Activated effector memory CD4-positive, alpha-beta T cell treated with Interleukin-2 at 50 U/mL for 16 hours (primary cell): ENCODE measurements at places on chromosomes 5 and 9.

DNA sequence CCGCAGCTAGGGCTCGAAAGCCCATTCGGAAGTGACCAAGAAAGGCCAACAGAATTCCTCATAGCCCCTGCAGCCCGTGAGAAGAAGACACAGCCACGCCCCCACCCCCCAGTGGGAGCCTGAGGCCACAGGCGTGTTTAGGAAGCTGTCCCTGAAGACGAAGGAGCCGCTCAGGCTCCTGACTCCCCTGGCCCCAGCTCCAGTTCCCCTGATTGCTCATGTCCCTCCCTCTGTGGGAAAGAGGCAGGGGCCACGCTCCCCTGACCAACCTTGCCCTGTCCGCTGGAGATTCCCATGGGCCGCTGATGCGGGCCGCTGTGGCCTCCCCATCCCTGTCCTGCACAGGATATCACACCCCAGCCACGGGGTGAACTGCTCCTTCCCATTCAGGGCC is 13.6 kb downstream of the ROPN1L start:
- DNase-seq, result no peak

DNA sequence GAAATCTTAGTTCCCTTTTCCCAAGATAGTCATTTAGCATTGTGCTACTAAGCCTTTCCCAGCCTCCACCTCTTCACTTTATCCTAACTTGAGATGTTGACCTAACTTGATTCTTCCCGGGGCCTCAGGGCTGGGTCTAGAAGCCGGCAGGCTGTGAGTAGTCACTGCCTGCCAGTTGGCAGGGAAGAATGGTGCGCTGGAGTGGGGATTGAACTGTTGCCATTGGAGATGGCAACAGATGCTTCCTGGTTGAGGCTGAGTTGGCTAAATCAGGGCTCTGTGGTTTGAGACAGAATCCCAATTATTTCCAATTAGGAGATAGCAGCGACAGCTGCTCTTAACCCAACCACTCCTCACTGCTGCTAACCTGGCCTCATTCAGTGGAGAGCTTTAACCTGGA is 343.1 kb downstream of the BRINP1 start:
- no peak for DNase-seq

DNA sequence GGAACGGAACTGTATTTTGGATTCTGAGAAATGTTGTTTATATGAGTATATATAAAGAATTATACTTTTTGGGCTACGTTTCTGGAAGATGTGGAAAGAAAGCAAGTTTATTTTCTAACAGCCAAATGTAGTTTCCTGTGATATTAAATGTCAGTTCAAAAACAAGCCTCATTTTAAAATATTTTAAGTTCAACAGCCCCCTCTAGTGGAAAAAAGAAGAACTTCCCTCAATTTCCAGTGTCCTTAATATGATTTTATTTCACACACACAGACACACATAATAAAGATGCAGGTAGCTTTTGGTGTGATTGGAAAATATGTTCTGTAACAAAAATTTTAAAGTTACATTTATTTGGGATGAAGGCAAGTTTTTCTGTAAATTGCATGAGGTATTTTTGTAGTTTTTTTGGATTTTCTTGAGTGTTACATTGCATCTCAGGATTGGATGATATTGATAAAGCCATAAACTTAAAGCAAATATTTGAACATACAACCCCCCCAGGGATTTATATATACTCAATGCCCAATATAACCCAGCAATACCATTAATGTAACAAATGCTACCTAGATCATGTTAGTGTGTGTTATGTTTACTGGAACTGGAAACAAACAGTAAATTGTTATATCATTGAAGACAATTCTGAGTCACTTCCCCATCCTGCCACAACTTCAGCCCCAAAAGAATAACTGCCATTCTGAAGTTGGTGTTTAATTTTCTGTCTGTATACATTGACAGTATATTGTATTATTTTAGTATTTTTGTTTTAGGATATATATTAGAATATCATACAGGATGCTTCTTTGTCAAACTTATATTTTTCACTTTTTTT is 54.0 kb downstream of the CCDC171 start:
- DNase-seq, result no peak

GRCh38 chr5:74241751-74242140 is 398.8 kb downstream of the ENC1 start:
- no peak for DNase-seq

DNA sequence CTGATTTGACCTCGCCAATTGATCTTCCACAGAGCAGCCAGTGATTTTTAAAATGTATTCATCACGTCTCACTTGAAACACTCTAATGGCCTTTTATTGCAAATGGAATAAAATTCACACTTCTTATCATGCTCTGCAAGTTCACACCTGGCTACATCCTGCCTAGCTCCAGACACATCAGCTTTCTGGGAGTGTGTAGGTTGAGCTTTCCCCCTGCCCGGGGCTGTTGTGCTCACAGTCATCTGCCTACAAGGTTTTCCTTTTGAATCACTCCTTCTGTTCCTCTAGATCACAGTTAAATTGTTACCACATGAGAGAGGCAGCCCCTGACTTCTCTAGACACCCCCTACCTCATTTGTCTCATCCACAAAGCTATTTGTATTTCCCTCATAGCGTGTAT is 674.5 kb downstream of the PRELID2 start:
- no peak for DNase-seq

GRCh38 chr5:9507974-9508373 is 37.9 kb downstream of the SEMA5A start:
- DNase-seq, result no peak

- no peak for DNase-seq
Measured at GRCh38 chr5:44495280-44495679, 106.1 kb upstream of the FGF10 start.

GRCh38 chr9:77945798-77946197 is 85.8 kb downstream of the GNAQ start:
- no peak for DNase-seq

GRCh38 chr5:154487541-154487940 is 9.5 kb upstream of the HAND1 start:
- DNase-seq, result no peak

- DNase-seq, result no peak
Measured at GRCh38 chr5:28397502-28397941, 1359.1 kb upstream of the CDH9 start.

- DNase-seq, result no peak
Measured at GRCh38 chr5:158914008-158915000, 185.4 kb downstream of the EBF1 start.

DNA sequence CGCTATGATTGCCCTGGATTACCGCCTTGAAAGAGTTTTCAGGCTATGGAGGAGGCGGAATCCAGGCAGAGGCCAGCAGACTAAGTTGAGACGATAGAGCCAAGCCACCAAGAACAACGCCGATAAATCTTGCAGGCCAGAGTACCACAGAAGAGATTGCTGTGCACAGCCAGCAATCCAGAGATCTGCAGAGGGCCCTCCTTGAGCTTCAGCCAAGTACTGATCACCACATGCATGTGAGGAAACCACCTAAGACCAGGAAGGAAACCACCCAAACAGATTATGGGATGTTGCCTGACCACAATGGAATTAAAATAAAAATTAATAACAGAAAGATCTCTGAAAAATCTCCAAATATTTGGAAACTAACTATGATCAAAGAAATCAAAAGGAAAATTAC is 74.9 kb downstream of the GCNT4 start:
- no peak for DNase-seq

DNA sequence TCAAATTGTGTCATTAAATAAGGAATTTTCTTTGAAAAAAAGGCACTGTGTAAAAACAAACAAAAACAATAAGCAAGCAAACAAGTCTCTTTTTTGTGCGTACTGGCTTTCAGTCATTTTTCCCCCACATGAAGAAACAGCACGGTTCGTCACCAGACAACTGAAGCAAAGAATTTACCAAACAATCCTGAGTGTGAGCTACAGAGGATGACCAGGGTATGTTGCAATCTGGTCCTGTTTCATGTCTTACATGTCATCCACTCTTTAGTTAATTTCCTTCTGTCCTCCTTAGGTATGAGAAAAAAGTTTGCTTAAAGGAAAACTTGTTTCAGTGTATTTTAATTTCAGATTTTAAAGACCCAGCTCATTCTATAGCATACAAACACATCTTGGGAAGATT is 1080.7 kb upstream of the NUDT12 start:
- no peak for DNase-seq

GRCh38 chr5:109944461-109944860 is 254.7 kb downstream of the MAN2A1 start:
- no peak for DNase-seq

GRCh38 chr5:15026011-15026893 is 154.7 kb upstream of the ANKH start:
- no peak for DNase-seq

- DNase-seq, result no peak
Measured at GRCh38 chr5:14123974-14124482, 19.1 kb upstream of the TRIO start.

GRCh38 chr5:81750308-81751008 is 439 bp downstream of the SSBP2 start:
- DNase-seq, result peak; percentile 12

DNA sequence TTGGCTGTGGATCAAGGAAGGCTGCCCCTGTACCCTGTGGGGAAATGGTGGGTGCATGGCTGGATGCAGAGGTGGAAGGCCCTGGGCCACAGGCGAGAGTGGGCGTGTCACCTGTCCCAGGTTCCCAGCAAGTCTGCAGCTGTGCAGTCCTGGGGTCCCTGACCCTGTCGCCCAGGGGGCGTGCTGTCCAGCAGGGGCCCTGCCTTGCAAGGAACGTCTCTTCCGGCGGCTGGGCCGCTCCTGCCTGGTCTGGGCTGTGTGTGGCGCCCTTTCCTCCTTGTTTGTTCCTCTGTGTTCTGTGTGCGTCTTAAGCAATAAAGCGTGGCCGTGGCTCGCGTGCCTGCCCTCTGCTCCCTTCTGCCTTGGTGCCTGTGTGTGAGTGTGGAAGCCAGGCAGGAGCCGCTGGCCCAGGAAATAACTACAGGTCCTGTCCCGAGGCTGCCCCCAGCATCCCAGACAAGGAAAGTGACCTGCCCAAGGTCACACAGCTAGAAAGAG is 8.4 kb downstream of the SLC2A6 start:
- DNase-seq, result no peak

GRCh38 chr9:125843646-125844045 is 96.5 kb downstream of the PBX3 start:
- DNase-seq, result no peak

DNA sequence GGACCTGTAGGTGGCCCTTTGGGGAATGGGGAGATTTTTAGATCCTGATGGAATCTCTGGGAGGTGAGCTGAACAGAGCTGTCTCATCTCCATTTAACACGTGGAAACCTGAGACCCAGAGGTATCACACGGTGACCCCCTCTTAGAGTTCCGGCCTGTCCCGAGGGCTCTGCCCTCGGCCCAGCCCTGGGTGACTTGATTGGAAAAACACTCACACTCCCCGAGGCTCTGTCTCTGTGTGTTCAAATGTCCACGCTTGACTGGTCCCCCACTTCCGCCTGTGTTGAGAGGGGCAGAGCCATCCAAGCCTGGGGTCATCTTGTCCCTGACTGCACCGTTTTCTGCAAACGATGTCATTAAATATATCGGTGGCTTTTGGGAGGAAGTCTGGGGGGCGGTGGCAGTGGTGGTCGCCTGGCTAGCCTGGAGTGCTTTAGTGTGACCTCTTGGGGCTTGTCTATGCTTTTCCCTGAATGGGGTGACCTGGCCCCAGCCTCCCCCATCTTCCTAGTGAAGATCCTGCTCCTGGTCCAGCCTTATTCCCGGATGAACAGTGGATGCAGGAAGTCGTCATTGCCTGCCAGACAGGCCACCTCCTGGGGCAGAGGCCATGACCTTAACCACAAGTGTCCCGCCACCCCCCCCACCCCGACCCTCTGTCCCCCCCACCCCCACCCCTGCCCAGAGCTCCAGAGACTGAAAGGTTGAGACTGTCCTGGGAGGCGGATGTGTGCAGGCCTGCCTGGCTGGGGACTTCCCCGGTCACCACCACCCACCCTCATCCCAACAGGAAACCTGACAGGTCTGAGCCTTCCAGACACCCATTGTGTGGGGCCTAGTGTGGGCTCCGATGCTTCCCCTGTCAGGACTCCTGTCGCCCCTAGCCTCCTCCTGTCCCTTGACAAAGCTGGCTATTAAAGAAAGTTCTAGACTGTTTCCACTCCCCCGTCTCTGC is 5.3 kb upstream of the DAB2IP start:
- DNase-seq, result no peak

DNA sequence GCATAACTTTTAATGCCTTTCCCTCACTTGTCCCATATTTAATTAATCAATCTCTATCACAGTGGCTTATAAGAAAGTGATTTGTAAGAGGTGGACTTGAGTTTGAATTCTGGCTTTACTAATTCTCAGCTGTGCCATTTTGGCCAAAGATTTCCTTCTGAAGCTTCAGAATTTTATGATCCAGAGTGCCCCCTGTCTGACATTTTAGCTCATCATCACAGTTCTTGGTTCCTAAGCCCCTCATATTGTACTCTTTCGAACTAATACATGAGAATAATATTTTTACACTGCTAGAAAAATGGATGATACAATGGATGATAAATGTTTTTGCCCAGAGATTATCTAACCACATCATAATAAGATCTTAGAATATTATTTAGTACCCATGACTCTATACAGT is 1014.1 kb downstream of the PTPRD start:
- no peak for DNase-seq

DNA sequence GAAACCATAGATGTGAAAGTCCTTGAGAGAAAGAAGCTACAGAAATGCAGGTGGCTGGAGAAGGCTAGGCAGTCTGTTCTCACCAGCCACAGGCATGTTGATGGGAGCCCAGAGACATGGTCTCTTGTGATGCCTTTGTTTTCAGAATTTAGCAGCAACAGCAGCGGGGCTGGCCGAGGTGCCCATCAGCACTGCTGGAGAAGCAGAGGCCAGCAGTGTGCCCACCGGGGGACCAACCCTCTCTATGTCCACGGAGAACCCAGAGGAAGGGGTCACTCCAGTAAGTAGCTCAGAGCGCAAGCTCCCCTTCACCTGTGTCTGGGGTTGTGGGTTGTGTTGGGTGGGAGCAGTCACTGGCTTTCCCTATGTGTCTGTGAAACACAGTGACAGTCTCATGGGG is 59.6 kb downstream of the COL15A1 start:
- no peak for DNase-seq

DNA sequence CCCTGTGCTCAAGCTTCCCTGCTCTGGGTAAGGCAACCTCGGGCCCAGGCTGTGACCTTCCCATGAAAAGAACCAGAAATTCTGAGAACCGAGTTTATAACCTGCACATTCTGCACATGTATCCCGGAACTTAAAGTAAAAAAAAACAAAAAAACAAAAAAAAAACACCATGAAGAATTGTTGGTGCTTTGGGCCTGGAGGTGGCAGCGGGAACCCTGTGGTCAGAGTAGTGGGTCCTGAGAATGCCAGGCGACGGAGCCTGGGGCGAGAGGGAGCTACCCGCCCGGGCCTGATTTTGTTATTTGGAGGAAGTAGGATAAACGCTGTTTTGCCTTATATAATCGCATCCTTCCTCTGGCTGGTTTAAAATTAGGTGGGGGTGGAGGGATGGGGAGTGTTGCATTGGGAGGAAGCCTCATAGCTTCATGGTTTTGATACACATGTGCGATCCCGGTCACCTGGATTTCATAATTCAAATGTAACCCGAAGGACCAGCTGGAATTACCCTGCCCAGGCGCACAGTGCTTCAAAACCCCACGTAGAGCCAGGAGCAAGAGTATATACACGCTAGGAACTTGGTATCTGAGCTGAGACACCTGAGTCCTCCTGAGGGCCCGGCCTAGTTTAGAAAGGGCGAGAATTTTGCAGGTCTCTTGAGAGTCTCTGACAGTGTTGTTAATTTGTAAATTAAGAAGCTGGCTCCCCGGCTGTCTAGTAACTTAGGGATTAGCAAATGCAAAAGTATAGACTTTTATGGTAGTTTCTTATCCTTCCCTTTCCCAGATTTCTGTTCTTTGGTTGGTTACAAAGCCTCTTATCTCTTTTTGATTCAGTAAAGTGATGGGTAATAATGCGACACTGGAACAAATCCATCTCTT is 2.8 kb downstream of the MSX2 start:
- DNase-seq, result no peak
